DMS53 (cell line): ENCODE measurements at places on chromosomes 11 and 22.

- peak; percentile 47 for DNase-seq
These were observed 22.4 kb downstream of the ENTHD1 start for GRCh38 chr22:39871008-39871798.

GRCh38 chr11:38296211-38296776 lies 1698.3 kb upstream of the RAG2 start:
- DNase-seq: no peak

- DNase-seq: peak; percentile 20
These were observed 305.8 kb upstream of the NCAM1 start for GRCh38 chr11:112655371-112655770.

GRCh38 chr11:98734686-98735085 lies 286.1 kb upstream of the CNTN5 start:
- peak; percentile 42 for DNase-seq

DNA sequence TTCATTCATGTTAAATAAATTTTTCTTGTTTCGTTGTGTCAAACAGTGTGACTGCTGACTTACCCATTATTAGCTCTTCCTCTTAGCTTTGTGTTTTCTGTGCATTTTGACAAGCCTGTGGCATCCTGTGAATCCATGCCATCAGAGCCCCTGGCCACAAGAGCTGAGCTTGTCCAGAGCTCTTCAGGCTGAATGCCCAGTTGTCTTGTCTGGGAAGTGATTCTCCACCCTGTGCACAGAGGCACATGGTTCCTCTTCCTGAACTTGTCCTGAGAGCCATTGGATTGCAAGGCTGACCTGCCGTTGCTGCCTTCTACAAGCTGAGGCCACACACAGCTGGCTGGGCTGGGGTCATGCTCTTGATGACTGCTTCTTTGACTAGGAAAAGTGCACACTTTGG lies 64.1 kb downstream of the PPP6R3 start:
- no peak for DNase-seq

DNA sequence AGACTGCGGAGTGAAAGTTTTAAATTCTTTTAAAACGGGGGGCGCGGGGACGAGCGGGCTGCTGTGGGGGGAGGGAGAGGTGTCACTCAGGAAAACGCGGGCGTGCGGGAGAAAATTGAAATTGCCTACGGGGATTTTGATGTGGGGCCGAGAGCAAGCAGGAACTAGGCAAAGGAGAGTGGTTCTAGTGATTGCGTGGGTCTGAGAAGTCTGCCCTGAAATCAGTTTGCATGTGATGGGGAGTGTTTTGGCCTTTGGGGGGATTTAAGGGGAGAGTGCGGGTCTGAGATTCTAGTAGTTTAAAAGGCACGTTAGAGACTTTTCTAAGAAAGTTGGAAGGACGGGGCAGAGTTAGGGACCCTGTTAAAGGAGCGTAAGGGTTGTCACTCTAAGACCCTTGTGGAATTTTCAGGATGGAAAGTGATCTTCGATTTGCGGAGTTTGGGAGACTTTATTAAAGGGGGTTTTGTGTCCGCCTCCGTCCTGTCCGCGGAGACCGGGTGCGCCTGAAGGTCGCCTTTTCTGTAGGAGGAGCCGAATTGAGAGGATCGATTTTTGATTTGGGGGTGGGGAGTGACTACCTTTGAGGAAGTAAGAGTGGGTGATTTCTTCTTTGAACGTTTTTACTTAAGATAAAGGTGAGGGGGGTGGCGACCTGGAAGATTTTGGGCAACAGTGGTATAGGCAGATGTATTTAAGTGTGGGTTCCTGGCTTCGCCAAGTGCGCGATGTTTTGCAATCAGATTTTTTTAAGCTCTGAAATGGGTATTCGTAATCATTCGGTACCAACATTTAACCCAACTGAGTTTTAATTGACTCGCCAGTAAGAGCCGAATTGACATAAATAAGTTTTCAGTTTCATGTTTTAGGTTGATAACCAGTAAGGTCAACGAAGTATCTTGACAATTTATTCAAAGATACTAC lies 1.1 kb downstream of the EED start:
- peak; percentile 50 for DNase-seq

- DNase-seq: no peak
These were observed 6.4 kb downstream of the DERL3 start for GRCh38 chr22:23832226-23833016.

GRCh38 chr11:11964774-11965150 lies 43.7 kb downstream of the DKK3 start:
- no peak for DNase-seq
